ENCODE measurements at places on chromosomes 3 and 15.

DNA sequence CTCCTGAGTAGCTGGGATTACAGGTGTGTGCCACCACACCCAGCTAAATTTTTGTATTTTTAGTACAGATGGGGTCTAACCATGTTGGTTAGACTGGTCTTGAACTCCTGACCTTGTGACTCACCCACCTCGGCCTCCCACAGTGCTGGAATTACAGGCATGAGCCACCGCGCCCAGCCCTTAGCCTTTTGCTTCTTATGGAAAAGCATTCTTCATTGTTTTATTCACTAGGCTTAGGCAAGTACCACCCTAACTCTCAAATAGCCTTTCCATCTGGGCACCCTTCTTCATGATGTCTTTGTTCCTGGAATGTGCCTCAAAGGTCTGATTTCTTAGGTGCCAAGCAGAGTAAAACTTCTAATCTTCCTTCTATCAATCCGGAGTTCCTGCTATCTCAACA is 641.8 kb downstream of the FHIT start:
- no peak for DNase-seq

GRCh38 chr3:43960448-43960840 is 269.7 kb downstream of the ABHD5 start:
- DNase-seq = no peak

DNA sequence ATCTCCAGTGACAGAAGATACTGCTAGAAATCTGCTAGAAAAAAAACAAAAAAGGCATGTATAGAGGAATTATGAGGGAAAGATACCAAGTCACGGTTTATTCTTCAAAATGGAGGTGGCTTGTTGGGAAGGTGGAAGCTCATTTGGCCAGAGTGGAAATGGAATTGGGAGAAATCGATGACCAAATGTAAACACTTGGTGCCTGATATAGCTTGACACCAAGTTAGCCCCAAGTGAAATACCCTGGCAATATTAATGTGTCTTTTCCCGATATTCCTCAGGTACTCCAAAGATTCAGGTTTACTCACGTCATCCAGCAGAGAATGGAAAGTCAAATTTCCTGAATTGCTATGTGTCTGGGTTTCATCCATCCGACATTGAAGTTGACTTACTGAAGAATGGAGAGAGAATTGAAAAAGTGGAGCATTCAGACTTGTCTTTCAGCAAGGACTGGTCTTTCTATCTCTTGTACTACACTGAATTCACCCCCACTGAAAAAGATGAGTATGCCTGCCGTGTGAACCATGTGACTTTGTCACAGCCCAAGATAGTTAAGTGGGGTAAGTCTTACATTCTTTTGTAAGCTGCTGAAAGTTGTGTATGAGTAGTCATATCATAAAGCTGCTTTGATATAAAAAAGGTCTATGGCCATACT is 4.0 kb downstream of the B2M start:
- DNase-seq = no peak

DNA sequence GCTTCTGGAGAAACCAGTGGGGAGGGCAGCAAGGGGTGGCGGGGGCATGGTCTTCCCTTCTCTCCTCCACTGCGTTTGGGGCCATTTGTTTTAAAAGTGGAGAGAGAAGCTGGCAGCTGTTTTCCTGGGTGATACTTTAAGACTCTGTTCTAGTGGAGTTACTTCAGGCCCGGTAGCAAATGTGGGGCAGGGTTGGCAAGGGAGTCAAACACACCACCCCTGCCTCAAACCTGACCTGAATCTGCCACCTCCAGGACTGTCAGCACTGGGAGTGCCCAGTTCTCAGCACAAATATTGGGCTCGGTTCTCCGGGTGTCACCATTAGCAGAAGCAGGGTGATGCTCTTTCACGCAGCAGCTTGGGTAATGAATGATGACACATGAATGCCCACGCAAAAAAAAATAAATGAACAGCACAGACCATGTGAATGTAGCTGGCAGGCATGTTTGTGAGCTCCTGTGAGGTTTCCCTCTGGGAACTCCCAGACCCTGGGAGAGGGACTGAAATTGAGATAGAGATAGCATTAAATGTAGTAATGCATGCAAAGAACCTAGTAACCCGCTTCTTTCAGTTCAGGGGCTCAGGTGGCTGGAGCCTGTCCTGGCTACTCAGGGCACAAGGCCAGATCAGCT is 424.0 kb downstream of the MCTP2 start:
- no peak for DNase-seq

- no peak for DNase-seq
Observed at GRCh38 chr3:100516838-100517237, 24.4 kb downstream of the TMEM45A start.

Data from stimulated activated CD8-positive, alpha-beta memory T cell treated with anti-CD3 and anti-CD28 coated beads, Interleukin-12 subunit alpha, Interleukin-12 subunit beta, amount 100 ng/mL, for 1 hour (primary cell).